Bronchial smooth muscle cell (primary cell): ENCODE measurements at places on chromosomes 5 and 9. TPM values are rescaled to one million over a fixed set of nuclear protein-coding genes. Genes with fewer than 3 reads are reported as not detected.

FKBP15 gene
- total RNA-seq, result 12.6 and 13.7 TPM in 2 replicates

TEX48 gene
- not detected in 2 replicates for total RNA-seq

CDHR2 gene
- 0.09 and 0.32 TPM in 2 replicates for total RNA-seq

CDH6 gene
- 62.3 and 85.1 TPM in 2 replicates for total RNA-seq

PTRH1 gene
- total RNA-seq, result 17.3 and 27.4 TPM in 2 replicates

AGXT2 gene
- not detected in 2 replicates for total RNA-seq

ACTBL2 gene
- under 0.01 TPM in 1 of 2 replicates, not detected in the other for total RNA-seq

SLC36A2 gene
- total RNA-seq, result not detected in 2 replicates

ZDHHC11 gene
- 0.47 and 3.3 TPM in 2 replicates for total RNA-seq

CTNND2 gene
- total RNA-seq, result not detected in 2 replicates

LCN9 gene
- not detected in 2 replicates for total RNA-seq

OLFML2A gene
- 5.7 and 7.4 TPM in 2 replicates for total RNA-seq

DNAI1 gene
- total RNA-seq, result 0.34 TPM in 1 of 2 replicates, not detected in the other

OBP2B gene
- not detected in 2 replicates for total RNA-seq

ELOVL7 gene
- under 0.01 and 0.09 TPM in 2 replicates for total RNA-seq

SH3RF2 gene
- 0.09 and 0.79 TPM in 2 replicates for total RNA-seq

TPPP gene
- total RNA-seq, result under 0.01 and 0.09 TPM in 2 replicates

SPARC gene
- 615 and 832 TPM in 2 replicates for total RNA-seq

C9orf153 gene
- 0.09 and 0.32 TPM in 2 replicates for total RNA-seq

PCDHGA1 gene
- total RNA-seq, result 1.3 and 1.9 TPM in 2 replicates

SSBP2 gene
- 24.6 and 30.1 TPM in 2 replicates for total RNA-seq

SLC34A3 gene
- not detected in 2 replicates for total RNA-seq

LCN15 gene
- total RNA-seq, result not detected in 2 replicates

NUTM2G gene
- total RNA-seq, result under 0.01 TPM in 1 of 2 replicates, not detected in the other

PLPP7 gene
- total RNA-seq, result 1.7 and 4.5 TPM in 2 replicates

FAM81B gene
- total RNA-seq, result not detected in 2 replicates

ADAMTS16 gene
- 0.16 TPM in 1 of 2 replicates, not detected in the other for total RNA-seq

SPATA31A5 gene
- total RNA-seq, result not detected in 2 replicates

NIPAL4 gene
- not detected in 2 replicates for total RNA-seq

MARCHF11 gene
- total RNA-seq, result not detected in 2 replicates

FOXI1 gene
- not detected in 2 replicates for total RNA-seq

NDOR1 gene
- total RNA-seq, result 2.2 and 2.3 TPM in 2 replicates

HRCT1 gene
- 0.16 and 0.17 TPM in 2 replicates for total RNA-seq

SH2D3C gene
- not detected in 2 replicates for total RNA-seq

CDX1 gene
- not detected in 2 replicates for total RNA-seq

SLCO6A1 gene
- not detected in 2 replicates for total RNA-seq

ALDOB gene
- not detected in 2 replicates for total RNA-seq

PTGDS gene
- total RNA-seq, result 0.79 and 6.0 TPM in 2 replicates

SLC27A6 gene
- not detected in 2 replicates for total RNA-seq

SWI5 gene
- 41.1 and 50.3 TPM in 2 replicates for total RNA-seq

IL9 gene
- not detected in 2 replicates for total RNA-seq

CORO2A gene
- total RNA-seq, result under 0.01 TPM in 2 replicates

LECT2 gene
- total RNA-seq, result not detected in 2 replicates

IL33 gene
- total RNA-seq, result 79.0 and 83.6 TPM in 2 replicates

GLRA1 gene
- total RNA-seq, result not detected in 2 replicates

NTRK2 gene
- total RNA-seq, result under 0.01 and 0.26 TPM in 2 replicates

PHF24 gene
- 0.09 and 0.16 TPM in 2 replicates for total RNA-seq

RNF208 gene
- total RNA-seq, result 0.09 and 0.16 TPM in 2 replicates

CLTB gene
- 65.6 and 103 TPM in 2 replicates for total RNA-seq

IL4 gene
- total RNA-seq, result not detected in 2 replicates

TBC1D2 gene
- total RNA-seq, result 1.6 and 4.4 TPM in 2 replicates
